A549 (cell line): ENCODE measurements at places on chromosomes 4 and X.

DNA sequence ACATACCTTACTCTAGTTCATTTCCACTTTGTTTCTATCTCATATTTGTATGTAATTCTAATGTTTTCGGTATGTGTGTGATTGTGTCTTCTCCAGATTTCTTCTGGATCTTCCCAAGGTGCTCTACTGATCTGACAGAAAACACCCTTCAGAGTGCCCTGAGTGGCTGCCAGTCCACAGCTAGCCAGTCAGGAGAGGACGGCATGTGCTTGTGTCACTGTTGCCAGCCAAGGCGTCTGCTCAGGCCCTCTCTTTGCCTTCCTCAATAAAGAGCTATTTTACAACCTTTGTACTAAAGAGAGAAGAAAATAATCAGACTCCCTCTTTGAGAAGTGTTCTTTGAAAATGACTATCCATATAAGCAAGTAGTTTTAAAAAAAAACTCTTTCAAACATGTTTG is 29.0 kb downstream of the CD99L2 start:
- no peak for DNase-seq

GRCh38 chr4:6491235-6491634 is 18.8 kb upstream of the PPP2R2C start:
- DNase-seq, result no peak

- no peak for DNase-seq
Observed at GRCh38 chr4:157722146-157722545, 450.7 kb downstream of the GASK1B start.

DNA sequence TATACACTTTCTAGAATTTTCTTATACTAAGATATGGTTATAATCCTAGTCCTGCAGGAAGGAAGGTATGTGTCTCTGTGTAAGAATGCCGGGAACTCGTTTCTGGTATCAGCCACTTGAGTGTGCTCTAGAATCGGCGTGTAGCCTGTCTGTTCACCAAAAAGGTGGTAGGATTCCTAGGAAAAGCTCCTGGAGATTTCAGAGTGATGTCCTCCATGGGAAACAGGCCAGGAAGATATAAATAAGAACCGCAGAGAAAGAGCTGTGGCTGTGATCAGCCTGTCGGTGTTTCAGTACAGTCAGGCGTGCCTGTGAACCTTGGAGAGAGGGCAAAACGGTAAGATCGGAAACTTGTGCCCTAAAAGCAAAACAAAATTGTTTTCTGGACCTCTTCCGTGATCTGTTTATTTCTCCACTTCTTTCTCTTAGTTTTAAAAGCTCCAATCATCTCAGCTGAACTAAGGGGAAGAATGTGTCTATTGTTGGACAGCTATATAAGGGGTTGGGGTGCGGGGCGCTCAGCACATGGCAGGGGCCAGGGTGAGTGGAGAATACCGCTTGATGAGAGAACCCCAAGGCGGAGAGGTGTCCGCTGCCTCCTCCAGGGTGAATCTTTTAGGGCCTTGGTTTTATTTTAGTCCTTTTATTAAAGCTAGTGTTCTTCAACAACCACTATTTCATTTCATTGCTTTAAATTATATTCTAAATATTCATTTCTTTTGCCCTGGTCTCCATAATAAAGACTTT is 303.8 kb upstream of the TENM3 start:
- DNase-seq, result peak; percentile 9
